HFFc6 (cell line): ENCODE measurements at places on chromosomes 6 and 20.

DNA sequence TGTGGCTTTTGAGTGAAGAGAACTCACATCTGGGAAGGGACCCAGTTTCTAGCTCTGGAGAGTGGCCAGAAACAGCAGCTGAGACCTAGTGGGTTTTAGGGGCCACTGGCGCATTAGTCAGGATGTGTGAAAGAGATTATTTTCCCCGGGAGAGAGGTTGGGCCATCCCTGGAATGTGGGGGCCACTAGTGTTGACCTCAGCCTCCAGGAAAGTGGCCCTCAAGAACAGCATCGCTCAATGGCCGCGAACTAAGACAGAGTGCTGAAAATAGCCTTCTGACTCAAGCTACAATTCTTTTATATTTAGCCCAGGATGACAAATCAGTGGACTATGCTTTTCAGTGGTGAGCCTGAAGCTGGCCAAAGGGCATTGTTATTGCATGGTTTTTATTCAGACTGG is 210.4 kb upstream of the RNF24 start:
- peak; percentile 97 for DNase-seq

DNA sequence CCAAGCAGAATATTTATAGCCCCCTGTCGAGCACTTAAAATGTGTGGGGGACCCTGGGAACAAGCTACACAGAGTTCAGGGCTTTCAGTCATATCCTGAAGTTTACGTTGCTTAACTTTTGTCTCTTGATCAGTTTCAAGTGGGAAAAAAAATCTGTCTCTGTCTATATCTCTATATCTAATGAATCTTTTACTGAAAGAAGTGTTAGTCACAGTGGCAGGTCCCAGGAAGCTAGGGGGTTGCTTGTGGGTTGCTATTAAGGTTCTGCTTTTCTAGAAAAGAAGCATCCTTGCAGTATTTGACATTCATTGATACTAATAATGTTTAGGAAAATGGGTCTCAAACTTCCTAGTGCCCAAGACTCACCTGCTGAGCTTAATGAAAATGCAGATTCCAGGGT is 76.7 kb upstream of the CLDN20 start:
- peak; percentile 17 for DNase-seq

DNA sequence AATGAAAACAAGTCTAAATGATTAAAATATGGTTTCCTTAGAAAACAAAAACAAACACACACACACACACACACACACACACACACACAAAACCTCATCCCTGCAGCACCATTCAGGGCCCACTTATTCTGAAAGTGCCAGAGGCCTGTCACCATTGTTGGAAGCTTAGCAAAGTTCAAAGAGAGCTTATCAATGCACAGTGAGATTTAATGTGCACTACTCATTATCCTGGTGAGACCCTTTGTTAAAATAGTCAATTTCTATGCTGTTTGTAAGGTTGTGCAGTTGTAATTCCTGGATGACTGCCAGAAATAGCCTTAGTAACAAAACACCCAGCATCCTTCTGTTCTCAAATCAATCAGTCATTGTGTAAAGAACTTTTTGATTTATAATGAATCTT is 482.9 kb downstream of the GRIK2 start:
- DNase-seq, result no peak

DNA sequence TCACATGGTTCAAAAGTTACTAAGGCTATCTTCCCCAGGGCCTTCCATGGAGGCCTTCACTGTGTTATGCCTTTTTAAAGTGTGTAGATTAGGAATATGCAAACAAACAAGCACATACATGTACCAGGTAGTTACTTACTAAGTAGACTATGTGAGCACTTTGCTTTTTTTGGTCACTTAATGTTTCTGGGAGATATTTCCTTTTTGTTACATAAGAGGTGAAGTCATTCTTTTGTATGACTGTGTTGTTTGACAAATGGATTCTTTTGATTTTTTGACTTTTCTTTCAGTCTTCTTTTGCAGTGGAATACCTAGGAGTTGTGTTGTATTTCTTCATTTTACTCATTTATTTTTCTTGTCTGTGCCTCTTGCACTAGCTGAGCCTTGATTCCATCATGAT is 39.6 kb upstream of the BCAS1 start:
- DNase-seq, result no peak
